ENCODE measurements at places on chromosomes 7 and 10.
A peak's percentile ranks its signal among the peaks of the same experiment; 100 is the strongest.

GRCh38 chr7:27091105-27091504 lies 4.7 kb downstream of the HOXA1 start:
- DNase-seq: no peak

- DNase-seq: no peak
Measured at GRCh38 chr7:88299126-88299525, 7.6 kb downstream of the STEAP4 start.

GRCh38 chr10:72044417-72045041 lies 43.8 kb downstream of the SPOCK2 start:
- peak; percentile 28 for DNase-seq

DNA sequence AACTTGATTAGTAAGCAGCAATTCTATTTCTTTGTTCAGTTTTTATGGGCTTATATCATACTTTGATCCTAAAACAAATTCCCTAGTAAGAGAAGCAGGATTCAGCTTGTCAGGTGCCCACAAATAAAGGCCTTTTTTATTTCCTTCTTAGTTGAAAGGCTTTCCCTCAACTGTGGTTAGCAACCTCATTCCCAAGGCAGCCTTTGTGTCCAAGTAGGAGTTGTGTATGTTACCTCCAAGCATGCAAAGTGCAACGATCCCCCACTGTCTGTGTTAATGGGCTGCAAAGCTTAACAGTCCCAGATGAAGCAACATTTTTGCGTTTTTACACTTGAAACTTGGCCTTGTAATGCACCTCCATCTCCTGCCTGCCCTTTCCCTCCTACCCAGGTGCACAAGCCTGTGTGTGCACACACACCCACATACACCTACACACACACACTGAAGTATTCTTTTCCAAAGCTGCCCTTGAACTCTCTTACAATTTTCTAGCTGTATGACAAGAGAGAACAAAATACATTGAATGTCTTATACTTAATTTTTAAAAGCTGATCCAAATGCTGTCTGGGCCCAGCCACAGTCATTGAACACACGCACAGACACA lies 278.2 kb downstream of the SNX13 start:
- peak; percentile 43 for DNase-seq

- DNase-seq: no peak
Measured at GRCh38 chr10:58971796-58972491, 204.5 kb upstream of the PHYHIPL start.

- no peak for DNase-seq
Measured at GRCh38 chr7:123500878-123501489, 33.4 kb downstream of the IQUB start.

DNA sequence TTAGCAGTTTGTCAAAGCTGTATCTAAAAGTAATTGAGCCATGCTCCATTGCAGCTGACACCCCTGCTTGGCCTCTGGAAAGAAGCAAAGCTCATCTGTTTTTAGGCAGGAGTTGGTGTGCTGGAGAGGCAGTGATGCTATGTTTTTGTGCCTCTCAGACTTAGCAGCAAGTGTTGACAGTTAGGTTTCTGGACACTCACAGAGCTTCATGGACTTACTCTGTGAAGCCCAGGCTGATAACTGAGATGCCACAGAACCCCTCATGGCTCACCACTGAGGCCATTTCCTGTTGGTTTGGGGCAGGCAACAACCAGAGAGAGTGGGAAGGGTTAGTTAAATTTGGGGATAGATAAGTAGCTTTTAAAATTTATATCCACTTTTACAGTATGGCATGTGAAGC lies 59.8 kb downstream of the BTAF1 start:
- DNase-seq: no peak

DNA sequence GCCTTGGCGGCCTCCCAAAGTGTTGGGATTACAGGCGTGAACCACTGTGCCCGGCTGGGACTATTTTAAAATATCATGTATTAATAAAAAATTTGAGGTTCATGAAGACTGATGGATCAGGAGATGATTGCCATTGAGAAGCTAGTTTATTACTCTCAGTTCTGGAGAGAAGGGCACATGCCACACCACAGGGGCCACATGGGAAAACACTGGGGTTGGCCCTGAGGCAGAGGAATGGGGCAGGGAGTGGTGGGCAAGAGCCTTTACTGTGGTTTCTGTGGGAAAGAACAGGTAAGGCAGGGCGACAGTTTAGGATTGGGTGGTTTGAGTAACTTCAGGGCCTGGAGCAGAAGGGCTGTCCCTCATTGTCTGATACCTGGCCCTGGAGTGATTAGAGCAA lies 6.8 kb upstream of the TBRG4 start:
- DNase-seq: no peak

DNA sequence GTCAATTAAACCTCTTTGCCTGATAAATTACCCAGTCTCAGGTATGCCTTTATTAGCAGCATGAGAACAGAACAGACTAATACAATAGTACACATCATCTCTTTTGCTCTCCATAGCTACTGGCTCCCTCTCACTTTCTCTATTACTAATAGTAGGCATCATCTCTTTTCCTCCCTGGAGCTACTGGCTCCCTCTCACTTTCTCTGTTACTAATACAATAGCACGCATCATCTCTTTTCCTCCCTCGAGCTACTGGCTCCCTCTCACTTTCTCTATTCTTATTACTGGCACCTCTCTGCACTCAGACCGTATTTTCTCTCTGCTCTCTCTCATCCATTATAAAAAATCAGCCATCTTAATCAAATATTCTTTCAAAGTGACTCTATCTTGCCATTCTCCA lies 37.1 kb downstream of the SLC25A13 start:
- no peak for DNase-seq

DNA sequence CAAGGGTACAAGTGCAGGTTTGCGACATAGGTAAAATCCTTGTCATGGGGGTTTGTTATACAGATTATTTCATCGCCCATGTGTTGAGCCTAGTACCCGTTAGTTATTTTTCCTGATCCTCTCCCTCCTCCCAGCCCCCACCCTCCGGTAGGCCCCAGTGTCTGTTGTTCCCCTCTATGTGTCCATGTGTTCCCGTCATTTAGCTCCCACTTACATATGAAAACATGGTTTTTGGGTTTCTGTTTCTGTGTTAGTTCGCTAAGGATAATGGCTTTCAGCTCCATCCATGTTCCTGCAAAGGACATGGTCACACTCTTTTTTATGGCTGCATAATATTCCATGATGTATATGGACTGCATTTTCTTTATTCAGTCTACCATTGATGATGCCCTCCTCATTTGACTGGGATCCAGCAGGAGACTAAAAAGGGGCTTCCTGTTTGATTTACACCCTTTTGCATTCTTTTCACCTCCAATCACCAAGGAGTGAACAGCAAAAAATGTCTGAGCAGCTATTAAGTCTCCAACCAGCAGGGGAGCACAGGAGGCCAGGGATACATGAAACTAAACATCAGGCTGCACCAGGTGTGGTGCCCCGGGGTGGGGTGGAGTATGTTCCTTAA lies 188.2 kb downstream of the SKIDA1 start:
- no peak for DNase-seq

DNA sequence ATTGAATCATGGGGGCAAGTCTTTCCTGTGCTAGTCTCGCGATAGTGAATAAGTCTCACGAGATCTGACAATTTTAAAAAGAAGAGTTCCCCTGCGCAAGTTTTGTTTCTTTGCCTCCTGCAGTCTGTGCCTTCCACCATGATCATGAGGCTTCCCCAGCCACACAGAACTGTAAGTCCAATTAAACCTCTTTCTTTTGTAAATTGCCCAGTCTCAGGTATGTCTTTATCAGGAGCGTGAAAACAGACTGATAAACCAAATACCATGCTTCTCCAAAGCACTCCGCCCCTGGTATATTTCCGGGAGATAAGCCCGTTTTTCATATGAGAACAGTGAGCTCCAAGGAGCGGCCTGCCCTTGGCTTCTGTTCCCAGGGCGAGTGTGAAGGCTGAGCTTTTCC lies 118.9 kb downstream of the EVX1 start:
- no peak for DNase-seq

DNA sequence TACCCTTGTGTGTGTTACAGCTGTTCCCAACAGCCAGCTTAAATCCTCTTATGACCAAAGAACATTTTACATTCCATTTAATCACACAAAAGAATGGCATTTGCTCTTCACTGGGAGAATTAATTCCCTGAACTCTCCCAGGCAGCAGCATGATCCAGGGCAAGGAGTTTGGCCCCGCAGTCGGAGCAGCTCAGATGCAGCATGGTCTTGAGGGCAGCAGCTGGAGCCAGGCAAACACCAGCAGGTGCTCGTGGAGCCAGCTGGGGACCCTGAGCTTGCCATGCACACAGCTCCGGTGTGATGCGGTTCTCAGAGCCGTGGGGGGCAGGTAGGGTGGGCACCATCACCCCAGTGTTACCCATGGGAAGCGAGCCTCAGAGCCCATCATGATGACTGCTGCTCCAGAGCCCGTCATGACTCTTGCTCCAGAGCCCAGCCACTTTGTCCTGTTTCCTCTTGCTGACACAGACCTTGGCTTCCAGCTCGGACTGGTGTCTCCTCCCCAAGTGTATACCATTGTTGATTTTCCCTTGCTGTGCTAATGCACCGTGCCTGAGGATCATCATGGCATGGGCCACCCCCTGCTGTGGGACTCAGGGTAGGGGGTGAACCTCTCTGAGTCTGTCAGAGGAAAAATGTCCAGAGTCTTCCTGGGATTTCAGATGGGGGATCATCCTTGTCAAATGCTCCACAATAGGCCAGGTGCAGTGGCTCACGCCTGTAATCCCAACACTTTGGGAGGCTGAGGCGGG lies 75.8 kb downstream of the ZRANB1 start:
- DNase-seq: no peak
